ENCODE measurements at places on chromosomes 12 and 14. TPM values are rescaled to one million over a fixed set of nuclear protein-coding genes. Genes with fewer than 3 reads are reported as not detected.

The NDRG2 gene
- total RNA-seq, result 5.8 TPM

DNA sequence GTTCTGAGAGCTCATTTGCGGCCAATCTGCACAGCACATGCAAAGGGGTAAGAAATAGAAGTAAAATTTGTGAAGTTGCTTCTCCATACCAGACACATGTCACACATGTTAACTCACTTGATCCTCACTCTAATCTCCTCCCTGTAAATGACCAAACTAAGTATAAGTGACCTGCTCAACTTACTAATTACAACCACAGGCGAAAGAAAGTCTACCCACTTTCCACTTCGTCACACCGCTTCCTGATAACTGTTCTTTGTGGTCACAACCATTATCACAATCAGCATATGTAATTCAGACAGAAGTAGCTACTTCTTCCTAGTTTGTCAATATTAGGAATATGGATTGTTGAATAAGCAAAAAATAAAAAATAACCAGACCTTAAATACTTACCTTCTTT lies 293.7 kb upstream of the CLEC14A start:
- no peaks in the 10 kb centered on the region for H3K4me1 ChIP-seq
- H3K27ac ChIP-seq, result no peak overlapping the region
- H3K36me3 ChIP-seq, result no peaks in the 10 kb centered on the region
- no peak overlapping the region for H3K4me3 ChIP-seq

The SLC38A4 gene
- 5.5 TPM for total RNA-seq

The ART4 gene
- total RNA-seq, result not detected

DNA sequence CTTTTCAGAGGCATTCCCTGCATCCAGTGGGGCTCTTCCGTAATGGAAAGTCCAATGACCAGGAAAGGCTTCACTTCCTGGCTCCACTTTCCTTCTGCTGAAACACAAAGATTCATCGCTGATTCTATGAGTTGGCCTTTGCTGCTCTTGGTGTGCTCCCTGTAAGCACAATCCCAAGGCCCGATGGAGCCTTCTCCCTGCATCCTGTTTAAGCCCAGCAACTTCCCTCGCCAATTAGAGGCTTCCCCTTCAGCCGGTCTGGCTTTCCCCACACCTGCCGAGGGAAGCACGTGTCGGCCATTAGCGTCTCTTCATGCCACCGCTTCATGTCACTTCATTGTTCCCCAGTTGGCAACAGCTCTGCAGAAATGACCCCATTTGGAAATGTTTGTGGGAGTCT lies 693.9 kb downstream of the MED13L start:
- DNase-seq, result no peak
- H3K4me1 ChIP-seq, result no peaks in the 10 kb centered on the region
- 0 out of 2 replicates have a peak, but pooled peaks cover 3% of the 10 kb centered on the region for H3K27me3 ChIP-seq
- no peaks in the 10 kb centered on the region for H3K36me3 ChIP-seq

The CBLN3 gene
- 0.12 TPM for total RNA-seq

All from SJCRH30 (cell line).